ENCODE measurements at places on chromosomes 13 and 19.

DNA sequence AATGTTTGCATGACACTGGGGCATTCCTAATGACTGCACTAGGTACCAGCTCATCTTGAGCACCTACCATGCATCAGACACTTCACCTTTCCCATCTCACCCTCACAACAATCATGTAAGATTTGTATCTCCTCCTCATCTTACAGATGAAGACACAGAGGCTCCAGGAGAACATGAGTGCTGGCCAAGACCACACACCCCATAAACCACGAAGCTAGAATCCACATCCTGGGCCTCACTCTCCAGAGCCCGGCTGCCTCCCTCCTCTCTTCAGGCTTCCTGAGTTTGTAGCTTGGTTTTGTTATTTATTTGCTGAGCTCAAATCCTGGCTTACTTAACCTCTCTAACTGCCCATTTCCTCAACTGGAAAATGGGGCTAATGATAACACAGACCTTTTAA is 25.9 kb downstream of the FAM216B start:
- peak; percentile 25 for DNase-seq

GRCh38 chr19:6999933-7000332 is 21.3 kb downstream of the MBD3L2B start:
- no peak for DNase-seq

DNA sequence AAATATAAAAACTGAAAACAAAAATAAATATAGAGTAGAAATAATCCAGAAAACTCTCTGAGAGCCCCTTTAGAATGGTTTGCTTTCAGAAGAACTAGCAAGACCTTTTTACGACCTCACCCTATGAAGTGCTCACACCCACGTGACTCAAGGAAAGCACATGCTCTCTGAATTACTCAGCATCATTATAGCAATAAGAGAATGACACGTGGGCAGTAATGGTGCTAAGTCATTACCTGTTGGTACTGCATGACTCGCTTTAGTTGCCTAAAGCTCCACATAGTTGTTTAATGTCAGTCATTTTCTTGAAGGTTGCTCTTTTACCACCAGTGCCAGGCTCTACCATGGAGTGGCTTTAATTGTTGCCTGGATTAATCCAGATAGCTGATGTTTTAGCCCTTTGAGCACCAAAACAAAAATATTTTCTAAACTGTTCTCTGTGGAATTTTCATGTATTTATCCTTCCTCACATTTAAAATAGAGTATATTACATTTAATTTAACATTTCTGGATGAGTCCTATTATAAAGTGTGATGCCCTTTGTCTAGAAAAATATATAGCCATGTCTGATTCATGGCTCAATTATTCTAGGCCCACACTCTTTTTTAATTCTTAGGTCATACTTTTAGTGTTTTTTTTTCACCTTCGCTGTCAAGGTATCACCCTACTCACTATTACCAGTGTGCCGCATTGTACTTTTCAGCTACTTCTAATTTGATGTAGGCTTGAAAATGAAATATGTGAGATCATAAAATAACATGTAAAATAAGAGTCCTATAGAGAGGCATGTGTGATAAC is 56.8 kb downstream of the THSD1 start:
- DNase-seq, result peak; percentile 91

- DNase-seq, result peak; percentile 58
Measured at GRCh38 chr19:31338069-31338776, 11.0 kb downstream of the TSHZ3 start.

DNA sequence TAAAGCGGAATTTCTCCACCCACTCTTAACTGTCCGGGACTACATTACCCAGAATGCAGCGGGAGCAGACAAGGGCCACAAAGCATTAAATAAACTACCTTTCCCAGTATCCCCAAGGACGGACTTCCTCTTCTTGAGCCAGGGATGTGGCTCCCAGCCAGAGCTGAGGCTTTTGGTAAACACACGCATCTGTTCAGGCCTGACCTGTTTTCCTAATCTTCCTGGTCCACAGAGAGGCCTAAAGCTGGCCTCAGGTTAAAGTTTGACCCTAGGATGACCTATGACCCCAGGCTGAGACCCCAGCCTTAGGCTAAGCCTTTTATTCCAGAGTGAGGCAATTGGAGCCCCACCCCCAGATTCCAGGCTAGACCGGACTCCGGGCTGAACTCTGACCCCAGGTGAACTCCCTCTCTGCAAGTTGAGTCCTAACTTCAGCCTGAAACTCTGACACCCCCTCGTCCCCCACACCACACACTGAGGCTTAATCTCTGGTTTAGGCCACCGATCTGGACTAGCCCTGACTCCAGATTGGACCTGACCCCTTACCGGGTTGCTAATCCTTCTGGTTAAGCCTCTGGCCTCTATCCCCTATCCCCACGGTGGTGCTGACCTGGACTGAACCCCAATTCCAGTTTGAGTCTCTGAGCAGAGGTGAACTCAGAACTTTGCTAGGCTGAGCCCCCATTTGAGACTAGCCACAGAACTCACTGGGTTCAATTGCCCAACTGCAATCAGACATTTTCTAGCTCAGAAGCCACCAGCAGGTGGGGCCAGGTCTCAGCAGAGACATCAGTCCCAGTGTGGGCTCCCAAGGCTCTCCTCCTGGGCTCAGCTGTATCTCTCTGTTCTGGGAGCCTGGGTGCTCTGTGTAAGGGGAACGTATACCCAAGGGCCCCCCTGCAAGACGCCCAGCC is 750 bp upstream of the GPR108 start:
- peak; percentile 88 for DNase-seq

- peak; percentile 59 for DNase-seq
Measured at GRCh38 chr13:113904411-113904810, 40.5 kb upstream of the GAS6 start.

DNA sequence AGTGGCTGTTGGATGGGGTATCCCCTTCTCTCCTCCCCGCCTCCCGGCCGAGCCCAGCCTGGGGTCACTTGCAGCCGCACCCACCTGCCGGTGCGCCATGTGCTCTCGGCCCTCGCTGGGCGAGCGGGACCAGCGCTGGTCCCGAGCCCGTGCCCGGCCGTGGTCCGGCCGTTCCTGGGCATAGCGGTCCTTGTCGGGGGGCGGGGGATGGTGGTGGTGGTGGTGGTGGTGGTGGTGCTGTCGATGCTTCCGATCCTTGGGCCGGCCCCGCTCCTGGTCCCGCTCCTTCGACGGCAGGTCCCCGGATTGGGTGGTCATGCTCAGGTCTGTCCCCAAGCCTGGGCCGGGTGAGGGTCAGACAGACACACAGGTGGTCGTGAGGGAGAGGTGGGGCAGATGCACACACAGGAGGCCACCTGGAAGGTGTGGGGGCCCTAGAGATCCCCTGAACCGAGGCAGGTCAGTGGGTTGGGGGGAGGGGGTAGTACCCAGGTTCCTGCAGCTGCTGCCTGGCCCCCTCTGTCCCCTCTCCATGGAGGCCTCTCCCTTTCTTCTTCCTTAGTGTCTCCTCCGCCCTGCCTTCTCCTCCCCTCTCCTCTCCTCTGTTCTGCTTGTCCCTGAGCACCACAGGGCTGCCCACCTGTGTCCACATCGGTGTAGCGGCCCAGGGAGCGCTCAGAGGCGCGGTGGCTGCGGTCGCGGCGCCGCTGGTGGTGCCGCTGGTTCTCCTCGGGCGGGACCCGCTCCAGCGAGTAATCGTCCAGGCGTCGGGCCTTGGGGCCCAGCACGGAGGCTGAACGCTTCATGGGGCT is 58.7 kb downstream of the IER2 start:
- DNase-seq, result no peak

DNA sequence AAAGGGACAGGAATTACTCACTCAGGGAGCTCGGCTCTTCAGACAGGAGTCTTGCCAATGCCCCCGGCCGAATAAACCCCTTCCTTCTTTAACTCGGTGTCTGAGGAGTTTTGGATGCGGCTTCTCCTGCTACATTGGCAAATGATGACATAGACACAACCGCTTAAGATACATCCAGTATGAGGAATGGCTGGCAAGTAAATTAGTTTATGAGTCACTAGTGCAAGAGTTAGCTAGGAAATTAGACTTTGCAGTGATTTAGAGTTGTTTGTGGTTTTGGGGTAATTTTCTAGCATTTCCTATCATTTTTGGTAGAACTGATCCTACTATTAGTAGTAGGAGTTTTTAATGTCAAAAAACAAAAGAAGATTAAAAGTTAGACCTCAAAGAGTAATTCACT is 166.2 kb downstream of the SLITRK1 start:
- no peak for DNase-seq

GRCh38 chr13:80712026-80712425 is 371.1 kb upstream of the SPRY2 start:
- no peak for DNase-seq

- DNase-seq, result no peak
Measured at GRCh38 chr13:57857945-57858344, 226.4 kb downstream of the PCDH17 start.

DNA sequence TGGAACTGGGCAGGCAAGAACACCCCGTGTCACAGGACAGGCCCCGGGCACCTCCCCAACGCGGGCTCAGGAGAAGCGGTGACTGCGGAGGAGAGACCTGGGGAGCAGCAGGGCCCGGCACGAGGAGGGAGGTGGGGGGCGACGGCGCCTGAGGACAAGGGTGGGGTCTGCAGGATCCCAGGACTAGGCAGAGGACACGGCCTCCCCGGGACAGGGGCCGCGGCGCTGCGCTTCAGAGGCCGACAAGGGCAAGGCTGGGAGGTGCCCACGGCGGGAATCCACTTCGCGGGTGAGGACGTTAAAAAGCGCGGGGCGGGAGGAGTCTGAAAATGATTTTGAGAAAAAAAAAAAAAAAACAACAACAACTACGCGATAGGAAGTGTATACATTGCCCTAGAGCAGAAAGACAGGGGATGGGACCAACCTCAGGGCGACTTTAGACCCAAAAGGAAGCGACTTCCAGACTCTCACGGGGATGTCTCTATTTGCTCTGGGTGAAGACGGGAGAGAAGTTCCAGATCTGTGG is 44.9 kb downstream of the ZNF611 start:
- peak; percentile 33 for DNase-seq

DNA sequence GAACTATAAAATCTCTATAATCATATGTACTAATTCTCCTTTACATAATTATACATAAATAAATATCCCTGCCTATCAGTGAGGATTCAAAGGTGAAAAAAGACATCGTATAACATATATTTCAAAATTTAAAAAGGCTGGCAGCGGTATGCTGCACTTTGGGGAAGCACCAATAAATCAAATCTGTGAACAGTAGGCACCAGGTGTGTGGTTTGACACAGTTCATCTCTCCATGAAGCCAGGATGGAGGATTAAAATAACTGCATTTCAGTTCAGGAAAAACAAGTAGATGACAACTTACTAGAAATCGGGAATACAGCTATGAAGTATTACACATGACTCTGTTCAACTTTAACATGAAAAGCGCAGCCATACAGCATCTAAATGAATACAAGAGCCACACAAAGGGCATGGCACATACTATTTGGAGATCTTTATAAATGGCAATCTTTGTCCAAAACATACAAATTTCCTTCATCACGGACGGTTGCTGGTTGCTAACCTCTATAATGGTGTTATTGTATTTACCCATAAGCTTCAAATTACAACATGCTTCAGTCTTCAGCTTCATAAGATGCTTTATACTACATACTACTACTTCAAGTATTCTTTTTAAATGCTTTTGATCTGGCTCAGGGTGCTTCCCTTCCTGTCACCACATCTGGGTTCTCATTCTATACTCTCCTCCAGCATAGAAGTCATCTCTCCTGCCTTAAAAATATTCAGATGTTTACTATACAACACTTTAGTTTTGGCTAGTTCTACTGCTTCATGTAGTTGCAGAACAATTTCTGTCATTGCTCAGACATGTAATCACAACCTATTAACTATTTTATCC is 128.7 kb downstream of the KLF12 start:
- DNase-seq, result no peak

DNA sequence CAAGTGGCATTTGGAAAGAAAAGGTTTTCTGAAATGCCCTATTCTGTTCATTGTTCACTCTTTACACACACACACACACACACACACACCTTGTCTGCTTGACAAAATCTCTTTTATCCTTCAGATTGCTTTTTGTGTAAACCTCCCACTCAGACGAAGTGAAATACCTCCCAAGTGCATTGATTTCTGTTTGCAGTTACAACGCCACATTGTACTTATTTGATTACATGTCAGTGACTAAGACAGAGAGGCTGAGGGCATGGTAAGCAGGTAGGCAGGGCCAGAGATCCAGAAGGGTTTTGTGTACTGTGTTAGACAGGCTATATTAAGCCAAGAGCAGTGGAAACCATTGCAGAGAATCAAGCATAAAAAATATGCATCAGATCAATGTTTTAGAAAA is 561.8 kb downstream of the GPC6 start:
- no peak for DNase-seq

- peak; percentile 57 for DNase-seq
Measured at GRCh38 chr19:11530432-11530831, 1.5 kb upstream of the ECSIT start.

DNA sequence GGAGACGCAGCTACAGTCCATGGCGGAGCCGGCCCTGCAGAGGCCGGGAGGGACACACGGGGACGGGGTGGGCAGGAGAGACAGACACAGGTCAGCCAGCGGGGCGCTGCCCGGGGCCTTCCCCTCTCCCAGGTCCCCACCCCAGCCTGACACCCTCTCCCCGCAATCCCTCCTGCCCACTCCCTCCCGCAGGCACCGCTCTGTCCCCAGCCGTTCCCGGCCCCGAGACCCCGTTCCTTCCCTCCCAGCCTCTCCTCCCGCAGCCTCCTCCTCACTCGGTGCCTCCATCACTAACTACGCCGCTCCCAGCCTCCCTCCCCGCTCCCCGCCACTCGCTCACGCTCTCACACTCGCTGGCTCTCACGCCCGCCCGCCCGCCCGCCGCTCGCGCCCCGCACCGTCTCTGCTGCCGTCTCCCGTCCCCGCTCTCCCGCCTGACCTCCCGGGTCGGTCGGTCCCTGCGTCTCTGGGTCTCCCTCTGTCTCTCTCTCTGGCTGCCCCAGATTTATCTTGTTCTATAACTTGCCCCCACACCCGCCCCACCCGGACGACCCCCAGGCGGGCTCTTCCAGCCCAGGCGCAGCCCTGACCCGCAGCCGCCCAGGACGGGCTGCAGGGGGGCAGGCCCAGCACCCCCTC is 15.2 kb downstream of the ERFL start:
- no peak for DNase-seq

DNA sequence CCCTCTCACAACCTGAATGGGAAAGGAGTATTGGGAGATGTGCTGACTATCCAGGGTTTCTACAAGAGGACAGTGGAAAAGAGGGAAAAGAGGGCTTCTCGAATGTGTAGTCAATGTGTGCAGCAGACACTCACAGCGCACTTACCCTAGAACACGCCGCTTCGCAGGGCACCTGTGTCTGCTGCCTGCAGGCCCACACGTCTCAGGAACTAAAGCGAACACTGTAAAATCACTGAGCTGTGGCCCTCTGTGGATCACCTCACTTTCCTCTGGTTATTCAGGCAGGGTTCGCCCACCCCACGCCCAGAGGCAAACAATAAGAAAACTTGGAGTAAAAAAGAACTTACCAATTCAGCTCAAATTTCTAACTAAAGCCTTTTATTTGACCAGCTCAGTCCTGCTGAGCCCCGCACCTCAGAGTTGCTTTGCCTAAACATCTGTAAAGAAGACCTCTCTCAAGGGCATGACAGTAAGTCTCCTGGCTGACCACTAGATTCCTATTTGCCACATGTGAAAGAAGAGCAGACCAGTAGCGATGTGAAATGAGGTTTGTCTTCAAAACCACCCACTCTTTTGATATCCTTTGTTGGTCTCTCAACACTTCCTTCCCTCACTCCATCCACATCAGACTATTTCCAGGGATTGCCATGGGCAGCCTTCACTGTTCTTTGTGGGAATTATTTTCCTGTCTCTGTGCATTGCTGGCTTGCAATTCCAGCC is 19.3 kb upstream of the DOCK9 start:
- DNase-seq, result no peak

- no peak for DNase-seq
Measured at GRCh38 chr19:1053176-1054101, 13.5 kb upstream of the ARHGAP45 start.

All from ELR (cell line).